ENCODE measurements at places on chromosomes 11 and 22. TPM values are rescaled to one million over a fixed set of nuclear protein-coding genes. Genes with fewer than 3 reads are reported as not detected.

DNA sequence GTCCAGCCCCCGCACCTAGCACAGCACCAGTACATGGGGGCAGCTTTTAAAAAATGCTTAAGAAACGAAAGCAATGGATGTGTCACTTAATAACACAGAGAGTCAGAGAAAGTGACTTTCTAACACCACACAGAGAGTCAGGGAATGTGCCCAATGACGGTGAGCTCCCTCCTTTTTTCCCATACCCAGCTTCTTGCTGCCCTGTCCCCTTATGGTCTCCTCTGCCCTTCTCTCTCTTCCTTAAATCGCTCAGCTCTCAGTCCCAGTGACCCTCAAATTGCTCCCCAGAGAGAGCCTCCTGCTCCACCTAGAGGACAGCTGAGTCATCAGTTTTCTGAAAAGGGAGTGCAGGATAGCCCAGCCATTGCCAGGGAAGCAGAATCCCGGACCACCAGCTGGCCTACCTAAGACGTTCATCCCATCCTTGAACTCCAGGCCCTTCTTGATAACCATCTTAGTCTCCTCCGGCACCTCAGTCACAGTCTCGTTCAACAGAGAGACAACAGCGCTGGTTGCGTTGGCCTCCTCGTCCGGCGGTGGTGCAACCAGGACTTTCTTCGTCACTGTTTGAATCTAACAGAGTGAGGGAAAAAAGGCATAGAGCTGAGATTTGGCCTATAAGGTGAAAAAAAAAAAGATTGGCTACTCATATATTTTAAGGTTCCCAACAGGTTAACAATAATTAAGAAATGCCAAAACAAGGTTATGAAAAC, 113.5 kb downstream of the SLC1A2 start:
- peak; percentile 44 for DNase-seq

- DNase-seq, result no peak
Measured at GRCh38 chr11:68978931-68979594, 1.7 kb downstream of the MRGPRD start.

GRCh38 chr11:4093519-4094347, 866 bp upstream of the RRM1 start:
- DNase-seq, result no peak

DNA sequence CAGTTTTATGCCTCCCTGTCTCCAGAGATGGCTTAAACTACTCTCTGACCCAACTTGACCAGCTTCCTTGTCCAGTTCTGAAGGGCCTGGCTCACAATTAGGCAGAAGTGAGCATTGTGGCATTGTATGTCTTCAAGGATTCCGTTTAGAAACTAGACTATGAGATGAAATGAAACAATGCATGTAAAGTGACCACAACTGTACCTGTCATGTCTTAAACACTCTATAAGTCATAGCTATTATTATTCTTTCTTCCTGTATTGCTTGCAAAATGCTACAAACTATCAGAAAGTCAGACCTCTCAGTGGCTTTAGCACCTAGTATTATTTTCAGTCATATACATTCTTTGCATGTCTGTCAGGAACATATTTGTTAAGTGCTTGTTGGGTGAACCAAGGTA, 127.9 kb upstream of the MTMR2 start:
- no peak for DNase-seq

- no peak for DNase-seq
Measured at GRCh38 chr11:96538104-96538503, 148.3 kb downstream of the JRKL start.

GRCh38 chr11:122116591-122116990, 576 bp upstream of the BLID start:
- no peak for DNase-seq

GRCh38 chr11:76598426-76598839, 72.1 kb downstream of the LRRC32 start:
- peak; percentile 57 for DNase-seq

- DNase-seq, result no peak
Measured at GRCh38 chr22:31119026-31119717, 3.6 kb upstream of the INPP5J start.

The PNPLA3 gene
- 1.9 TPM for total RNA-seq

The MS4A7 gene
- not detected for total RNA-seq
